Urothelium cell line (cell line): ENCODE measurements at places on chromosomes 3 and 15.

DNA sequence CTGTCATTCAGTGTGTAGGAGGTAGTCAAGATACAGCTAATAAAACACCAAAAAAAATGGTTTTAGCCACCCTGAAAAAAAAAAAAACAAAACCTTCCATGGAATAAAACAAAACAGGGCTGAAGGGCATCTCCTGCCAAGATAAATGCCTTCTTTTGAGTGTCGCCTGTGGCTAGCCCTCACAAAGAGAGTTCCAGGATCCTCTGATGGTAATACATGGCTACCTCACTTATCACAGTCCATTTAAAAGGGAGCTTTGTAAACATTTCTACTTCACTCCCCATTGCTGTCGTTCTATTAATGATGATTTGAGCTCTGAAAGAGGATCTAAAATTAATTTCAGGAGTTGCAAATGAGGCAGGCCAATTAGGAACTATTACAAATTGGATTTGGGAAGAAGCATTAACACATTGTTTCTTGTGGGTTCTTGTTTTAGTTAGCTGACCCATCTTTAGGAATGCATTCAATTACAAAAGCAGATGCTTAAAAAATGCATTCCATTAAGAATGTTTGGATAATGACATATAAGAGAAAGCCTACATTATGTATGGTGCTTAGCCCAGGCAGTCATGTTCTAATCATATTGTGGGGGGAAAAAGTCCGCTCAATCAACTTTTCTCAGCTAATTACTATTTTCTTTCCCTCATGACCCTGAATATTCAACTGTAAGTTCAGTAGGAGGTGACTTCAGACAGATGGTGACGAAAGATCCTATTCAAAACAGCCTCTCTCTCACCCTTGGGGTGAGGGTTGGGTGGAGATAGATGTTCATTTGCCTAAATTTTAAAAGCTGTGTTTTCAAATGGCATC lies 255.1 kb upstream of the WNT5A start:
- no peak for DNase-seq

- no peak for DNase-seq
These were observed 667.2 kb upstream of the NAALADL2 start for GRCh38 chr3:174191895-174192294.

- DNase-seq, result no peak
These were observed 73.9 kb downstream of the PEX5L start for GRCh38 chr3:179962629-179963387.

DNA sequence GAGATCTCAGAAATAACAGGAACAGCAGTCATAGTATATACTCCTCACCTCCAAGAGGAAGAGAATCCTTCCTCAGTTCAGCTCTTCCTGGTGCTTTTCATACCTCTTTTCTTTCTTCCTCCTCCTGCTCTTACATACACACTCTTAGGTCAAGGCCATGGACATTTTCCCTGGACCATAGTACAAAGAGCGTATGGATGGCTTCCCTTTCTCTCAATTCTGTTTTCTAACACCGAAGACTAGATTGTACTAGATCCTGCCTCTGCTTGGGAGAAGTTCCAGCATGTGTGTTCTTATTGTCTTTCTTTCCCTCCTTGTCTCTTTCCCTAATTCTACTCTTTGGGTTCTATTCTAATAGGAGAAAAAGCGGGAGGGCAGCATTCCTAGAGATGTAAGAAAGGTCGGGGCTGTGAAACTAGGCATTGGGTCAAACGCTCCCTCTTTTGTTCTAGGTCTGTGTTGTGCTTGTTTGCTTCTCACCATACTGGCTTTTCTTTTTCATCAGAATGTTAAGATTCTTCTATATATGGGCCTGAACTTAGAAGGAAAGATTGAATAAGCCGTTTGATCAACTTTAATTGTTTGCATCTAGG lies 77.4 kb downstream of the VPS8 start:
- no peak for DNase-seq

- DNase-seq, result no peak
These were observed 49.9 kb downstream of the CASR start for GRCh38 chr3:122233101-122233952.

- DNase-seq, result no peak
These were observed 25.7 kb downstream of the ECT2 start for GRCh38 chr3:172776049-172776717.

GRCh38 chr15:36773698-36774097 lies 194.3 kb downstream of the CDIN1 start:
- no peak for DNase-seq

GRCh38 chr3:196541684-196542445 lies 26.5 kb downstream of the WDR53 start:
- DNase-seq, result no peak
